T47D (cell line): ENCODE measurements at places on chromosomes 3 and 15.

DNA sequence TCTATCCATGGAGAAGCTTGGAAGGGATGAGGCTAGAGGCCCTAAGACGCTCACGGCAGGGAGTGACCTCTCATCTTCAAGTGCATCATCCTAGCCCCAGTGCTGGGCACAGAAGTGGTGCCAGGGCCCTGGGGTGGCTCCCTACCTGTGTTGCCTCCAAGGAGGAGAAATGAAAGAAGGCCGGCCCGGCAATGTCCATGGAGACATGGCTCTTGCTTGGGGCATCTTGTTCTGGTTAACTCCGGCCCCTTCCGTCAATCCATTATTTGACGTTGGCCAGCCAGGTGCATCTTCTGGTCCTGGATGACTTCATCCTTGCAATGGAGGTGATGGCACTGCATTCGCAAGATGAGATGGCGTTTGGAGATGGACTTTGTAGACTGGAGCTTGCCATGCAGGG is 83.2 kb upstream of the ALDH1L1 start:
- no peak for DNase-seq

- DNase-seq = no peak
Observed at GRCh38 chr3:39275963-39276593, 3.8 kb downstream of the CX3CR1 start.

DNA sequence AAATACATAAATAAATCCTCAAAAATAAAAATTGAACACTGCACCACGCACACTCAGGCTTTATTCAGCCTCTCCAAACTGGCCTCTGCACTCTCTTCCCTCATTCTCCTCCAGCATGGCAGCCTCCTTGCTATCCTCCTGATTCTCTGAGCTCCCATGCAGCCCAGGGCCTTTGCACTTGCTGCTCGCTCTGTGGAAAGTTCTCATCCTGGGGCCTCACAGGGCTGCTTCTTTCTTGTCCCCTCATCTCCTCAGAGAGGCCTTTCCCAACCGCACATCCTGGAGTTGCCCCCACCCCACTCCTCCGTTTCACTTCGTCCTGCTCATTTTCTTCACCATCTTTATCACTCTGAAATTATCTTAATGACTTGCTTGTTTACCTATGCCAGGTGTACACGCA is 123.0 kb downstream of the SHQ1 start:
- no peak for DNase-seq

DNA sequence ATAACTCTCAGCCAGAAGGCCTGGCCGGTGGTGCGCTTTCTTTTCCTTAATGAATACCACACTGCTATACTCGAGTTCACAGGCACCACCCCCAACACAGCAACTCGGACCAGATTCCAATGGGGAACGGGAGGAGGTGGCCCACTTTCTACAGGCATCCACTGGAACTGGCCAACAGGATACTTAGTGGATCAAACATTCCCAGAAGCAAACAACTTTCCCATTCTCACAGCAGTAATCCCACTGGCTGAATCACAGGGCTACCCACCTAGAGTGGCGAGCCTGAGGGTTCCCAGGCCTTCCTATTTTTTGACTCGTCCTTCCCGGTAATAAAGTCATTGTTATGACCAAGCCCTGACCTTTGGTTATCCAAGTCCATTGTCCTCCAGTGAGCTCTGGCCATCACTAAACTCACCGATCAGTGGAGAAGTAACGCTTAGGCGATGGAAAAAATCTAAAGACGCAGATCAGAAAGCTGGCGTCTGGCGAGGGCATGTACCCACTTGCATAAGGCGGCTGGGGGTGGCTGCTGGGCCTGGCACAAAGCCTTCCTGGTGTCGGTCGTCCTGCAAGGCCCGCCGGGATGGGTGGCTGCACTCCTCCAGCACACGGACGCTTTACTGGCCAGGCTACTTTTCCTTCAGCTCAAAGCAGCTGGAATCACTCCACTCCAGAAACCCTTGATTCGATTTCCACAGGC is 1.2 kb downstream of the EOGT start:
- no peak for DNase-seq

DNA sequence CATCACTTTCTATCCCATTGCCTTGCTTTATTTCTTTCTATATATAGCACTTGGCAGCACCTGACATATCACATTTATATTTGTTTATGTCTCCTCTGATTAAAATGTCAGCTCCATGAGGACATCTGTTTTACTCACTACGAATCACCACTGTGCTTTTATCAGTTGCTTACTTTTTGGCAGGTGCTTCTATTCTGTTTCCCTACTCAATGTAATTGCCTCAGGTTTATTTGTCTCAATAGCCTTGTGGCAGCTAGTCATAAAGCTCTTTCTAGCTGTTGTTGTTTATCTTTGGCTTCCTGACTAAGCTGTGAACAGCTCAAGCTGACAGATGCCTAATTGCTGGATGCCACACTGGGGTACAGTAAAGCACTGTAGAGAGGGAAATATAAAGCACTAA is 85.5 kb downstream of the VPS13C start:
- DNase-seq = peak; percentile 13

- DNase-seq = peak; percentile 42
Observed at GRCh38 chr15:80844011-80844732, 65.0 kb downstream of the CEMIP start.

- DNase-seq = no peak
Observed at GRCh38 chr3:122000936-122001605, 21.0 kb downstream of the ILDR1 start.

- peak; percentile 4 for DNase-seq
Observed at GRCh38 chr3:136276049-136276755, 26.1 kb downstream of the PCCB start.

- DNase-seq = no peak
Observed at GRCh38 chr3:130850044-130850797, 43.7 kb upstream of the ATP2C1 start.

DNA sequence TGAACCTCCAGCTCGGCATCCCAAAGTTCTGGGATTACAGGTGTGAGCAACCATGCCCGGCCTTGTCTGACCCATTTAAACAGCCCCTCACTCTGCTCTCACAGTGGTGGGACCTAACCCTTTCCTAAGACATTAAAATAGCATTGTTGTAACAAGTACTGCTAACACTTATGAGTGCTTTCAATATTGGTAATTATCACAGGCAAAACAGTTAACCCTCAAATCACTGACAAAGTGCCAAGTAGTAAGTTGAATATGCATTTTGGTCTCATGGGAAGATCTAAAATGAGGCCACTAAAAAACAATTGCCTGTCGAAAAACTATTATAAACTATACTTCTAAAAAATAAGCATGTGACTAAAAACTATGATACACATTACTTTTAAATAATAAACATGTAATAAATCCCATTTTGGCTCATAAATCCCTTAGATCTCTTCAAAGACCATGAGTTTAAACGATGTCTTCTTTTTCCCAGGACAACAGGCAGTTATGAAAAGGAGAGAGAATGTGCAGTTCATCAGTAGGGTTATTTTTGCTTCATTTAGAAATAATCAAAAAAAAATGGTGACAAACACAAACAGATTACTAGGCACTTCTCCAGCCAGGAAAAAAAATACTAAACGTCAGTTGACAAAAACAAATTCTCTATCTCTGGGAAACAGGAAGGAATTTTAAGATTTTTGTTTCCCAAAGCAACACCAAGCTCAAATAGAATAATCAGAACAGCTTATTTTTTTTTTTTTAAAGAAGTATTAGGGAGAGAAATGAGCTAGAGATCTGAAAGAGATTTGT is 95.4 kb downstream of the RFTN1 start:
- DNase-seq = no peak

DNA sequence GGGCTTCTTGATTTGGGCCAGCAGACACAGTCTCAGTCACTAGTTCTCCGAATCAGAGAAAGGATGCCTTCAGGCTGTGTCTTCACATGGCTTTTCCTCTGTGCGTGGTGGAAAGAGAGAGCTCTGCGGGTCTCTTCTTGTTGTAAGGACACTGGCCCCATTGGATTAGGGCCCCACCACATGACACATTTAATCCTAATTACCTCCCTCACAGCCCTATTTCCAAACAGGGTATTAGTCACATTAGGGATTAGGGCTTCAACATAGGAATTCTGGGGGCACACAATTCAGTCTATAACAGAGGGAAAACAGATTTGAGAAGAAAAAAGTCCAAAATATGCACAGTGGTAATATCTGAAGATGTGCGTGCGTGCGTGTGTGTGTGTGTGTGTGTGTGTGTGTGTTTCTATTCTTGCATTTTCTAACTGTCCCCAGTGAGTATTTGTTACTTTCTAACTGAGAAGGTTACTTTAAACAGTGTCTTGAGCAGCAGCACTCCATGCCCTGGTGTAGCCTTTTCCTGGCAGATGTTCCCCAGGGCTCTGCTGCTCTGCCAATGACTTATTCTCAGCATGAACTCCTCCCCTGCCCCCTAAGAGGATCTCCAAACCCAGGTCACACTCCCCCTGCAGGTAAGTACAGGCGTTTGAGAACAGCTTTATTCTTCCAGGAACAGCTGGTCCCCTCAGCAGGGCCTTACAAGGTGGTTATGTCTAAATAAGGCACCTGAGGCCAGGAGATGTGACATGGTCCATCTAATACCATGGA is 72.9 kb downstream of the RPL39L start:
- peak; percentile 52 for DNase-seq

DNA sequence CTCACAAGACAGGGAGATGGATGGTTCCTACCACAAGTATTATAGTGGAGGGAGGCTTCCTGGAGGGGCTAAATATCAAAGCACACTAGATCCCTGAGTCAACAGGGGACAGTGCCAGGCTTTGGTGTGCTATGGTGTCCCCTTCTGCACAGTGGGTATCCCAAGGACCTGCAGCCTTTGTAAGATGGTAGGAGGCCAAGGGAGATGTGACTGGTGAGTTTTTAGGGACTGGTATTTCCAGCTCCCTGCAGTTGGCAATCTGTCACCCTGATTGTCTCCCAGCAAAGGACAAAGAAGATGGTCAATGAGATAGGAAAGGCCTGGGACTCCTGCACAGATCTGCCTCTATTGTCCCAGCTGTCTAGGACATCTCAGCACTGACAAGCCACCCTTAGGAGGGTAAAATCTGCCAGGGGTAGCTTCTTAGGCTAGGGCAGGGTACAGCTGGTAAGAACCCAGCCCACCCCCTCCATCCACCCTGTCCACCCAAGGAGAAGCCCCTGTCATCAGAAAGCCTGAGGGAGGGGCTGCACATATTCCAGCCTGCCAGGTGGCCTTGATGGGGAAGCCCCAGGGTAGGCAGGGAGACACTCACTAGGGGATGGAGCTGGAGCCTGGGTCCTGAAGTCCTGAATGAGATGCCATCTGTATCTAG is 631 bp downstream of the CYP1A1 start:
- DNase-seq = peak; percentile 25

DNA sequence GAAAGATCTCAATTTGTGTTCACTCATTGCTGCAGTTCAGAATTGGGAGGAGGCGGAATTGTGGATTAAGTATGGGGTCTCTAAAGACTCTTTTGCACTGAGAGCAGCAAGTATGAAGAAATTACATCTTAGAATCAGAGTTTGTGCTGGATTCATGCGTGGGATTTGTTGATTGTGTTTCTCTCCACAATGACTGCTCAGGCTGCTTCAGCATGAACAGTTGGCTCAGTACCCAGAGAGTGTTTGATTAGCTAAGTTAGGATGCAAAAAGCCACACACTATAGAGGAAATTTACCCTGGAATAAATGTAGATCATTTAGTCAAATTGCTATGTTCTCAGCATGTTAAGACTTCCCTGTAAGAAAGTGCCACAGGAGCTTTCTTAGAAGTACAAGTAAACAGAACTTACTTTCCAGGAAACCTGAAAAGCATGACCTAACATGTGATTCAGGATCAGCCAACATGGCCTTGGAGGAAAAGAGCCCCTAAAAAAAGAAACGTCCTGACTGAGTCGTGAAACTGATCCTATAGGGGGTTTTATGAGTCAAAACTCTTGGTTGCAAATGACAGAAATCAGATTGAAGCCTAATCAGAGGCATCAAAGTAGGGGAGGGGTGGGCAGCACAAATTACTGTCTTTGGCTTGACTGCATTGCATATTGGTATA is 32.6 kb downstream of the HHLA2 start:
- DNase-seq = no peak
